ENCODE measurements at places on chromosomes 3 and 15.

DNA sequence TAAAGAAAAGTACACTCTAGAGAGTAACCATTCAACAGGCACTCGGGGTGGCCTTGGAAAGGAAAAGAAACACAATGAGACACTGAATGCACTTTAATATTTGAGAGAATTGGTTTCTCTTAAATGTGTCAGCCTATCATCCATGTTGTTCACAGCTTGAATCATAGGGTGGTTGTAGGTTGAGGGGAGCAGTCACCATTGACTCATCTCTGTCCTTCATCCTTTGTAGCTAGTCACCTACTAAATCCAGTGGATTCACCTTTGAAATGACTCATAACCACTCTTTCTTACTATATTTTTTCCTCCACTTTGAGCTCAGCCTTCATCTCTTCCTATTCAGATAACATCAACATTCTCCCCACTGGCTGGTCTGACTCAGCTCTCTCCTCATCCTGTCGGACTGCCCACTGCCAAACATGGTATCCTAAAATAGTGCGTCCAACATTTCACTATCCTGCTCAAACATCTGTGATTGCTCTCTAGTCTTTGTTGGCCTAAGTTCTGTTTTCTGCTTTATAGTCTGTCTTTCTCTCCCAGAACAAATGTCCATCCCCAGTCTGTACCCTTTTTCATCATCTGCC, 182.7 kb upstream of the GADL1 start:
- DNase-seq: no peak

- DNase-seq: no peak
Observed at GRCh38 chr3:55467099-55467498, 20.0 kb downstream of the WNT5A start.

GRCh38 chr3:18422972-18423371, 2.2 kb downstream of the SATB1 start:
- DNase-seq: no peak

GRCh38 chr15:61915640-61916039, 144.6 kb downstream of the VPS13C start:
- no peak for DNase-seq

- no peak for DNase-seq
Observed at GRCh38 chr15:69315402-69316110, 16.8 kb downstream of the PAQR5 start.

DNA sequence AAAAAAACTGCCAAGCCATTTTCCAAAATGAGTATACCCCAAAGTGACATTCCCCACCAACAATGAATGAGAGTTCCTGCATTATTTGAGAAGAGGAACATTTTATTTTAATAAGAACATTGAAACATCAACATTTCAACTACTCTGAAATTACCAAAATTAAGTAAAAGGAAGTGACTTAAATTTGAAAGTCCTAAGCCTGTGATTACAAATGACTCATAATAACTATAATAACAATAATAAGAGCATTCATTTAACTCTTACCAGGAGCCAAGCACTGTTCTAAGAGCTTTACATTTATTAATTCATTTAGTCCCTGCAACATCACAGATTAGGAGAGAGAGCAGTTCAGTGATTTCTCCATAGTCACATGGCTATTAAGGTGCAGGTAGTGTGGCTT, 32.4 kb downstream of the LRRC28 start:
- no peak for DNase-seq

DNA sequence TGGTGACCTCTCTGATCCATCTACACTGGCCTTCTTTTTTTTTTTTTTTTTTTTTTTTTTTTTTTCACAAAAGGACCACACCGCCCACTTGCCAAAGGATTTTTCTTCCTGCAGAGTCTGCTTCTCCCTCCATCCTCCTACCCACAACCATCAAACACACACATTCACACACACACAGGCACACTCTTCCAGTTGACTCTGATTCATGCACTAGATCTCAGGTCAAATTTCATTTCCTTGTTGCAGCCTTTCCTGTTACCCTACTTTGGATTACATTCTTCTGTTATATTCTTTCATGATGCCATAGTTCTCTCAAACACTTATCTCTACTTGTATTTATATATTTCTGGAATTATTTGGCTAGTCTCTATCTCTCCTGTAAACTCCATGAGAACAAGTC, 133.9 kb downstream of the STAC start:
- DNase-seq: no peak

GRCh38 chr3:102457644-102458043, 22.8 kb downstream of the ZPLD1 start:
- DNase-seq: no peak

- no peak for DNase-seq
Observed at GRCh38 chr15:40984964-40985363, 31.7 kb downstream of the CHAC1 start.

- no peak for DNase-seq
Observed at GRCh38 chr3:172516318-172517214, 6.7 kb downstream of the TNFSF10 start.

All from progenitor cell of endocrine pancreas (in vitro differentiated cells).